Ovary (tissue), 10 donors: ENCODE measurements at places on chromosomes 3 and 15.

DNA sequence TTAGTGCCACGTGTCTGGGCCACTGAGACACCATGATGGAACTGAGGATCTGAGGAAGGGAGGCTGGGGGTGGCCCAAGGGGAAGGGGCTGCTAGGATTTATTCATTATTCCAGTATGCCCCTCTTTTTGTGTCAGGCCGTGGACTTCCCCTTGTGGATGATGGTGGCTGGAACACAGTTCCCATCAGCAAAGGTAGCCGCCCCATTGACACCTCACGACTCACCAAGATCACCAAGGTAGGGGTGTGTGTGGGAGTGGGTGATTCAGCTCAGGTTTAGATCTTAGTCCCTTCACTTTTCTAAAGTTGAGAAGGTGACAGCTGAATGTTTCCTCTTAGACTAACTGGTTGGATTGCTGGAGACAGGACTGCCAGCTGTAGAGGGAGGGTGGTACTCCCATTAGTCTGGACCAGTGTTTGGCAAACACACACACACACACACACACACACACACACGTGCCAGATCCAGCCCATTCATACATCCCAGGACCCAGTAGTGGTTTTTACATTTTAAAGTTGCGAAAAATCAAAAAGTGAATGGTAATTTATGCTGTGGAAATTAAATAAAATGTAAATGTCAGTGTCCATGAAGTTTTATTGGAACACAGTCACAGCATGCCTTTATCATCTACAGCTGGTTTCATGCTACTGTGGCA, 11.4 kb downstream of the EIF4G1 start:
- no peak for DNase-seq

DNA sequence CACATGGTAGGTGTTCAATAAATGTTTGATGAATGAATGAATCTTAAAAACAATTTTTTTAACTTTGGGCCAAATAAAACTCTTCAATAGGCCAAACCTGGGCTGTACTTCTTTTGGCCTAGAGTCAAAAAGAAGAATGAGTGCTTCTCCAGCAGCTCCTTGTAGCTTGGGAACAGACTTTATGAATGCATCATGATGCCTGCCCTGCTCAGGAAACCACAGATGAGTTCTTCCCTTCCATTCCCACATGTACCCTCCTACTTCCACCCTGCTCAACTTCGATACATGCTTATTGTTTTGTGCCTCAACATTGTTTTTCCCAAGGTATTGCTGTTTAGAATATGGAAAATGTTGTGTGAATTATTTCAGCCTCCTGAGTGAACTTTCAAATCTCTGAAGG, 87.0 kb downstream of the FILIP1L start:
- DNase-seq = no peak

GRCh38 chr3:57805266-57805665, 49.2 kb downstream of the SLMAP start:
- DNase-seq = no peak

GRCh38 chr15:80608688-80609087, 86.4 kb upstream of the ABHD17C start:
- no peak for DNase-seq

DNA sequence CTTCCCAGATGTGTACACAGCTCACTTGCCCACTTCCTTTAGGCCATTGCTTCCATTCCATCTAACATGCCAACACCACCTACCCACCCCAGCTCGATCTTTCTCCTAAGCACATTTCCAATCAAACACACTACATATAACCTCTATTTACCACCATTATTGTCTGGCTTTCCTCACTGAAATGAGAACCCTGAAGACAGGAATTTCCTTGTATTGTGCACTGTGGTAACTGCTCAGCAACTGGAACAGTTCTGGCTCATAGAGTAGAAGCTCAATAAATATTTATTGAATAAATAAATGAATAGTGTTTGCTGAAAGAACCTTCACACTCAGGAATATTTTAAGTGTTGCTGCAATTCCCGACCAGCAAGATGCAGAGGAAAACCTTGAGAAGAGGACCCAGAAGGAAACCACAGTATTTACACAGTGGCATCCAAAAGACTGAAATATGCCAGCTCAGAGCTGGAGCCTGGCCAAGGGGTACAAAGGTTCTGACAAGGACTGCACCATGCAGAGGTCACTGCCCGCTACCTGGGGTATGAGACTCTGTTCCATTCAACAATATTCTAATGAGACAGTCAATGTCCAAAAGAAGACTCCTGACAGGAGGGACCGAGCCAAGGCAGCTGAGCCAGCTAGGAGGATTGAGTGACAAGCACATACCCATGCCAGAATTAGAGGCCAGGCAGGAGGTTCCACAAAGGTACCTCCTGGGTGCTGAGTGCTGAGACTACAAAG, 168.8 kb downstream of the NUP210 start:
- DNase-seq = no peak

GRCh38 chr3:24136624-24137310, 191.7 kb downstream of the NR1D2 start:
- DNase-seq = no peak
